ENCODE measurements at places on chromosomes 12 and 14.

GRCh38 chr14:70361893-70362292 lies 2.4 kb upstream of the COX16 start:
- no peak for DNase-seq

GRCh38 chr12:92952394-92952793 lies 23.3 kb upstream of the EEA1 start:
- no peak for DNase-seq

DNA sequence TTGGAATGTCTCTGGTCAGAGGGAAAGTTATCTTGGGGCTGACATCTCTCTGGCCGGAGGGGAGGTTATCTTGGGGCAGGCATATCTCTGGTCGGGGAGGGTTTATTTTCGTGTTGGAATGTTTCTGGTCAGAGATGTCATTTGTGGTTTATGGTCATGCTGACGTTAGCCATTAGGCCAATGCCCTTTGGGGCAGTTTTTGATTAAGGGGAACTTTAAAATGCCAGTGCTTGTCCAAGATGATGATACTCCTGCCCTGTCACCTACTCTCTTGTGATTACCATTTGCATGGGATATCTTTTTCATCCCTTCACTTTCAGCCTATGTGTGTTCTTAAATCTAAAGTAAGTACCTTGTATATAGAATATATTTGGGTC lies 29.0 kb upstream of the A2M start:
- no peak for DNase-seq

GRCh38 chr14:39241637-39242036 lies 7.9 kb downstream of the MIA2 start:
- DNase-seq: no peak

DNA sequence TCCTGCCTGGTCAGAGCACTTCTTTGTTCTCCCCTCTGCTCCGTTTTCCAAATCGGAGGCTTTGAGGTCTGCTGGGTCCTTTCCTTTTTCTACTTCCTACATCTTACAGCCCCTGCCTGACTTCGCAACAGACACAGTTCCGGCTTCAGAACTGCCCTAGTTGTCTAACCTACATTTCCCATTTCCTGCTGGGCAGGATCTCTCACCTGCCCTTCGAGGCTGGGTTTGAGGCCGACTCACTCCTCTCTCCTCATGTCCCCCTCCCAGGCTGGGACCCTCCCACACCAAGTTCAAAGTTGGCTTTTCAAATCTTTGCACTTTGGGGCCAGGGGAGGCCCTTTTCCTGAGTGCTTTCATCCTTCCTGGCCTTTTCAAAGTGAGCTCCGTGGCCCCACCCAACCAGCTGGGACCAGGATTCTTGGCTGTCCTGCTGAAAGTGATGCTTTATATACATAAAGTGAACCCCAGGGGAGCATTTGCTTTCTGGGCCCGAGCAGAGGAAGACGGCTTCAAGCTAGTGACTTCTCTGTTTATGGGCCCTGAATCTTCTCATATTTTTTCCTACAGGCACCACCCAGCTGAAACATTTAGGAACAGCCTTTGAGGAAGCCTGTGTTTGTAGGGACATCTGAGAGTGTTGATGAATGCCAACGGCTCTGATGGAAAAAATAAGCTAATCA lies 281.0 kb upstream of the CRY1 start:
- DNase-seq: no peak

DNA sequence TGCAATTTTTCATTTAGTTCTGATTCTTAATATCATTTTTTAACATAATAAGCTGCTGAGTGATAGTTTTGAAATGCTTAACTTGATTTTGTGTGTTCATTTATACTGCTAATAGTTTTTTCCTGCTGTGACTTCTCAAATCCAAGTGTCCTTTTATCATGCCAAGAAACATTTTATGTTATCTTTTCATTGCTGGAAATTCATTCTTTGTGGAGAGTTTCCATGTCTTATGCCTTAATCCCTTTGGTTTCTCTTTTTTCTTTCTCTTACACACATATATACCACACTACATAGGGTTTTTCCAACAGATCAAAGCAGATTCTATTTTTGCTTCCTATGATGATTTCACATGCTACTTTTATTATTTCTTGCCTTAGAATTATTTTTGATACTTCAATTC lies 981.1 kb downstream of the SLC6A15 start:
- DNase-seq: no peak

DNA sequence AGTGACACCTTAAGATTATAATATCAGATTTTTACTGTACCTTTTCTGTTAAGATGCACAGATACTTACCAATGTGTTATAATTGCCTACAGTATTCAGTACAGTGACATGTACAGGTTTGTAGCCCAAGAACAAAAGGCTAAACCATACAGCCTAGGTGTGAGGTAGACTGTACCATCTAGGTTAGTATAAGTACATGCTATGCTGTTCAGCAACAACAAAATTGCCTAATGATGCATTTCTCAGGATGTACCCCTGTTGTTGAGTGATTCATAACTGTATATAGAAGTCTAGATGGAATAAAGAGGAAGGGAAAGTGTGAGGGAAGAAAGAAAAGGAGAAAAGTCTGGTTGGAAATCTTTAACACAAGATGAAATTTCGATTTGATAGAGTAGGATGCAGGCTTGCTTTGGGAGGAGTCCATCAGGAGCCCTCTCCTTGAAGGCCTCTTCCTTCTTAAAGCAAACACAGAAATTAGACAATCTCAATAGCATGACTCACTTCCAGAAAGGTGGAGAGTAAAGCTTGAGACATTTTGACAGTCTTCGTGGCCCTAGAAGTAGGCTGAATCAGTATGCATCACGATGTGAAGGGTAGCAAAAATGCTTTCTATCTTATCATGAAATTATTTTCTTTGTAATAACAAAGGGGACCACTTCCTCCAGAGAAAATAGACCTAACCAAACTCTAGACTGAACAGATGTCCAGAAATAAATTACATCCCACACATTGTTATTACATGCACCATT lies 191.5 kb downstream of the SYT1 start:
- no peak for DNase-seq

- DNase-seq: no peak
These were observed 50.7 kb upstream of the CSRP2 start for GRCh38 chr12:76929499-76929898.

GRCh38 chr12:51925346-51926063 lies 18.2 kb downstream of the ACVRL1 start:
- no peak for DNase-seq

DNA sequence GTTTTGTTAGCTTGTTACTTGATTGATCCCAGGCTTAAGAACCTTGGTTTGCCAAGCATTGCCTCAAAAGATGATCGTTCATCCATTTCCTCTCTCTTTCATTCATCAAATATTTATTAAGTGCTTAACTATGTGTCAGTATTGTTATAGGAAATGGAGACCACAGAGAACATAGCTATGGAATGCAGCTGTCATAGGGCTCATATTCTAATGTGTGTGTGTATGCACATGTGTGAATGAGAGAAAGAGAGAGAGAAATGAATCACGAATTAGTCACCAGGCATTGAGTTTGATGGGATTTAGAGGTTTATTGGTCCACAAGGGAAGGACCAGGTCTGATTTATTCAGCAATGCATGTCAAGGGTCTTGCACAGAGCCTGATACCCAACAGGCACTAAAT lies 71.0 kb upstream of the FBXO21 start:
- no peak for DNase-seq

DNA sequence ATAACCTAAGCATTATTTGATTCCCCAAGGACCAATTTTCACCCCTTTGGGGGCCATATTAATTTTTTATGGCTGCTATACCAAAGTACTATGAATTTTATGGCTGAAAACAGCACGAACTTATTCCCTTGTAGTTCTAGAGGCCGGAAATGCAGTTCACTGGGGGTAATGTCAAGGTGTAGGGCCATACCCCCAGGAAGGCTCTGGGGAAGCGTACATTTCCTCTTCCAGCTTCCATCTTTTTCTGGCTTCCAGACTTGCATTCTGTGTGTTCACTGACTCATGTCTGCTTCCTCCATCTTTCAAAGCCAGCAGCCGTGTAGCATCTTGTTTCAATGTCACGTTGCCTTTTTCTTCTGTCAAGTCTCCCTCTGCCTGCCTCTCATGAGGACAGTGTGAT lies 133.5 kb downstream of the BICD1 start:
- DNase-seq: no peak

GRCh38 chr12:94099632-94100031 lies 48.7 kb upstream of the PLXNC1 start:
- DNase-seq: no peak

GRCh38 chr12:46523863-46524770 lies 151.5 kb upstream of the SLC38A2 start:
- no peak for DNase-seq

- DNase-seq: no peak
These were observed 70.2 kb downstream of the LLPH start for GRCh38 chr12:66060163-66060907.

DNA sequence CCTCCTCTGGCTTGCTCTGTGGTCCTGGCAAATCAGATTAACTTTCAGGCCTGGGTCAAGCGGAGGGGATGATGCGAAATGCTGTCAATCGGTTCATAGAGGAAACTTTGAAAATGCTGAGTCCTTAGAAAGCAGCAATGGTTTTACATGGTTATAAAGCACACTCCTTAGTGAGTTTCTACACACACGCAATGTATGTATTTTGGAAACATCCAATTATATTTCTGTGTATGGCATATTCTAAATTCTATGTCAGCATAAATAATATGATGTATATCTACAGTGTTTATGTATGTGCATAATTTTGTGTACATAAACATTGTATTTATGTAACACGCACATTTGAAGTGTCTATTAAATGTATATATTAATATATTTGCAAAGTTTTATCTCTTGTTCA lies 118.0 kb upstream of the ARID2 start:
- DNase-seq: no peak

GRCh38 chr12:19179986-19180385 lies 50.5 kb downstream of the PLEKHA5 start:
- DNase-seq: no peak

DNA sequence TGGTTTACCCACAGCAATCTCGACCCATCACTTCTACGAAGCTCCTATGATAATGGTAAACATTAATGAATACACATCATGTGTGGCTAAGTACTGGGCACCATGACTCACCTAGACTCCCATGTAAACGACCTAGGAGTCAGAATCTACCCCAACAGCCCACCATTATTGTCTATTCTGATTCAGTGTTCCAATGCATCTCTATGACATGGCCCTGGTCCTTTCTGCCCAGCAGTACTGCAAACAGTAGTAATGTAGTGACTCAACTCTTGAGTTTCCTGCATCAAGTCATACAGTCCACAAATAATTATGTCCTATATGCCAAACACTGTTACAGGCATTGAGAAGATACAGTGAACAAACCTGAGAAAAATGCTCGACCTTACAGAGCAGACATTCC lies 14.6 kb downstream of the GTF2A1 start:
- no peak for DNase-seq

- no peak for DNase-seq
These were observed 64.3 kb upstream of the DIO3 start for GRCh38 chr14:101496776-101497683.

- DNase-seq: no peak
These were observed 12.4 kb upstream of the ACOT1 start for GRCh38 chr14:73524493-73524892.

DNA sequence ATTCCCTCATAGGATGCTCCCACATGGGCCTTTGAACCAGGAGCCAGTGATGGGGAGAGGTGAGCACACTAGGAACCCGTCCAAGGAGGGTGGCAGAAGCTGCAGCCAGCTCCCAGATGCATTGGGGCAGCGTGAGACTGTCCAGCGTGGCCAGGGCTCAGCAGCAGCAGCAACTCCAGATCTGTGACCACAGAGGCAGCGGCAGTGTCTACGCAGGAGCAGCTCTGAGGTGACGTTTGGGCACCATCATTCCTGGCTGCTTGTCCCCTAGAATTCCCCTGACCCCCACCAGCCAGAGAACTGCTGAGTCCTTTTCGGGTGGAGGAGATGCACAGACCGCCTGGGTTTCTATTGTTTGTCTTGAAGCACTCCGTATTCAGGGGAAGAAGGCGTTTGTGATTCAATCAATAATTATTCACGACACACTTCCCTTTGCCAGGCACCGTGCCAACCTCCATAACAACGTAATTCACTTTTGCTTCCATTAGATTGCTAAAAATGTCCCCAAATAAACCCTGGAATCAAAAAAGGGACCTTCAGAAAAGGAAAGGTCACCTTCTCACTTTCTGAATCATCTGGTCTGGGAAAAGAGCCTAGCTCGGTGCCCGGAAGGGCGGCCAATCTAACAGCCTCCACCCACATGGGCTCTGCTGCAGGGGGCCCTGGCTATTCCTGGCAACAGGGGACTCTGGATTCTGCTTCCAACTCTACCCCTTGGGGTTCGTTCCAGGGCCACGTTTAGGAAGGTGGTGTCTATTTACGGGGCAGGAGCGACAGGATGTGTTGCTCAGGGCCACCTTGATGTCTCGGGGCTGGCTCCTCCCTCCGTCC lies 11.4 kb upstream of the BDKRB2 start:
- no peak for DNase-seq

GRCh38 chr12:63075376-63076060 lies 75.5 kb downstream of the AVPR1A start:
- no peak for DNase-seq

DNA sequence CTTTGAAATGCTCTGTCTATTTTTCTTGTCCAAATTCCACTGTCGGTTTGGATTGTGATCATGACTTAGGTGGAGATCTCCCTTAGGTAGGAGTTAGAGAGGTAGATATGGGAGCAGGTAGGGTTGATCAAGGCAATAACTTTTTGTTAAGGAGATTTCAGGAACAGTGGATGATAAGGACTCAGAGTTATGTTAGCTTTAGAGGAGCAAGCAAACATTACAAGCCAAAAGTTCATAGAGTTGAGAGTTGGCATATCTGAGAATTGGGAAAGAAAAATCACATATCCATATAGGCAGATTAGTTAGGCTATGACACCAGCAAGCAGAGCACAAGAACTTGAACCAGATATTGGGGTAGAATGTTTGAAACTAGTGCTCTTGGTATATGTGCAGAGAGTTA lies 43.1 kb upstream of the C12orf75 start:
- no peak for DNase-seq

DNA sequence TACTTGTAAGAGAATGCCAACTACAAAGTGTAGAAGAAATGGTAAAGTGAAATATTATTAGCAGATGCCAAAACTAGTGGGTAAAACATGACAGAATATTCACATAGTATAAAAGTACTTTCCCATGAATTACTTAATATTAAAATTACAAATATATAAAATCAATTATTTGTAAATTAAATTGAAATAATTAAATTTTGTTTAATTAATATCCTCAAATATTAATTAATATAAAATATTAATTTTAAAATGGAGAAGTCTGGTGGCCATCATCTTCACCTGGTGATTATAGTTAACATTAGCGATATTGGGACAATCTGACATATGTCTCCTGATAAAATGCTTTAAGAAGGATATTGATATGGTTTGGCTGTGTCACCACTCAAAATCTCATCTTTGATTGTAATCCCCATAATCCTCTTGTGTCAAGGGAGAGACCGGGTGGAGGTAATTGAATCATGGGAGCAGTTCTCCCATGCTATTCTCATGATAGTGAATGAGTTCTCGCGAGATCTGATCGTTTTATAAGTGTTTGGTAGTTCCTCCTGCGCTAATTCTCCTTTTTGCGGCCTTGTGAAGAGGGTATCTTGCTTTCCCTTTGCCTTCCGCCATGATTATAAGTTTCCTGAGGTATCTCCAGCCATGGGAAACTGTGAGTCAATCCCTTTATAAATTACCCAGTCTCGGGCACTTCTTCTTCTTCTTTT lies 55.0 kb upstream of the SGPP1 start:
- no peak for DNase-seq

- no peak for DNase-seq
These were observed 13.5 kb upstream of the TNFAIP2 start for GRCh38 chr14:103109535-103110441.
